Fibroblast of skin of right biceps (primary cell): ENCODE measurements at places on chromosomes 2 and 18.

GRCh38 chr18:10500038-10500437 is 25.8 kb upstream of the NAPG start:
- DNase-seq = no peak

- DNase-seq = no peak
Measured at GRCh38 chr2:134089454-134089853, 164.4 kb upstream of the MGAT5 start.

DNA sequence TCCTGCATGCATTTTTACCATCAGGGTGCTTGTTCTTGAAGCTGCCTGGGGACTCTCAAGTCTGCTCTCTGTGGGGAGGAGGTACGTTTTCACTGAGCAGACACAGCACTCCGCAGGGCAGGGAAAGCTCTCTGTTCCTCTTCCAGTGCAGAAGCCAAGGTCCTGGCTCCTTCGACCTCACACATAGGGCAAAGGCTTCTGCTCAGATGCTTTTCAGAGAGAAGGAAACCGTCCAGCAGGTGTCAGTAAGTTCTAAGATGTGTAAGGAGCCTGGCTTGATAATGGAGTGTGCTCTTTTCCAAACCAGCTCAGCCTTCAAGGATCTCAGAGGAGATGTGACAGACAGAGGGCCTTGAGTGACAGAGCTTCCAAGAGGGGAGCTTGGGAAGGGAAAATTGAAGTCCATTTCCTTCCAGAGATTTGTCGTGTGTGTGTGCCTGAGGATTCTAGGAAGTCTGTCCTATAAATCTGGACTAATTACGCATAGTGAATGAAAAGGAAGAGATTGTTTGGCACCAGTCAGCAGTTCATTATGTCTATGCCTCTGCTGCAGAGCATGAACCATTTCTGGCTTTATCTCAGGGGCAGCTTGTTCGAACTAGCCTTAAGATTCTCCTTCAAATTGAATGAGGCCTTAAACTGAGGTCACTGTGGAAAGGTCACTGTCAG is 67.3 kb upstream of the UPP2 start:
- DNase-seq = peak; percentile 48

GRCh38 chr2:71277536-71278103 is 50.7 kb upstream of the PAIP2B start:
- peak; percentile 12 for DNase-seq

- no peak for DNase-seq
Measured at GRCh38 chr2:4995466-4995865, 696.7 kb upstream of the SOX11 start.

DNA sequence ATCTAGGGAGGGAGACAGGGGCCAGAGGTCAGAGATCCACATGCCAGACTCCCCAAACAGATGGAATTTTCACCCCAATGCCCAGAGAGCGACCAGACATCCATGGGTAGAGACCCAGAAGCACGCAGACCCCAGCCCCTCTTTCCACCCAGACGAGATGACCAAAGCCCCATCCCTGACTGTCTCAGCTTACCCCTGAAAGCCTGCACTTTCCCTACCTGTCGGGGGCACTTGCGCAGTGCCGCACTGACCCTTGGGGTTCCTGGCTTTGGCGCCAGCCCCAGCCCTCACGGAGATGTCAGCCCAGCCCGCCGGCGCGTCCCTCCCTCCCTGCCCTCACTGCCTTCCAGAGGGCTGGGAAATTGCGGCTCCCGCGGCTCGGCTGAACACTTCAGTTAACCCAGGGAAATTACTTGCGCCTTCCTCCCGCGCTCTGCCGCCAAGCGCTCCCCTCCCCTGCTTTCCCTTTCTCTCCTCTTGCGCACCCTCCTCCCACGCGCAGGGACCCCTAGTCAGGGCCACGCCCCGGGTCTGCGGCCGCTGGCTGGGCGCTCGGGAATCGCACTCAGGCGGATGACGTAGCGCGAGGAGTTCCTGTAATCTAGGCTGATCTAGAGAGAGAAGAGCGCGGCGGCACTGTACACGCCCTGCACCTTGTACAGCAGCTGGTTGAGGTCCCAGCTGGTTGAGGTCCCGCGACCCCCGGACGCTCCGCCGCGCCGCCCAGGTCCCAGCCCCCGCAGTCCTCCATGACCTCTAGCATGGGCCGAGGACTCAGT is 12.0 kb downstream of the ALPG start:
- peak; percentile 8 for DNase-seq

GRCh38 chr18:43141208-43141607 is 25.7 kb upstream of the RIT2 start:
- DNase-seq = no peak

- peak; percentile 72 for DNase-seq
Measured at GRCh38 chr18:48326901-48327675, 82.1 kb downstream of the ZBTB7C start.

- peak; percentile 16 for DNase-seq
Measured at GRCh38 chr18:58051765-58052460, 7.9 kb downstream of the NEDD4L start.

DNA sequence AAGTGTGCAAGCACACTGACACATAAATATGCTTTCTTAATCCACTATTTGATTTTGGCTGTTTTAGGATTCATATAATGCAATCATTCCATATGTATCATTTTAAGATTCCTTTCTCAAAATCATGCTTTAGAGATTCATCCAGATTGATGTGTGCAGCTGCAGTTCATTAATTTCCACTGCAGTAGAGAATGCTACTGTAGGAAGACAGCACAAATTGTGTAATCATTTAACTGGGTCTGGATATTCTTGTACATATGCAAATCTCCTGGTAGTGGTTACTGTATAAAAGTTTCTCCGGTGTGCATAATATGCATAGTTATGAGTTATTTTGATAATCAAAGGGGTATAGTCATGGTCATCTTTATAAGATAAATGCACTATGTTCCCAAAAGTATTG is 502.5 kb upstream of the ACVR2A start:
- peak; percentile 2 for DNase-seq

- no peak for DNase-seq
Measured at GRCh38 chr18:27094621-27095020, 90.5 kb downstream of the CHST9 start.

- peak; percentile 40 for DNase-seq
Measured at GRCh38 chr2:217107480-217107879, 247.6 kb upstream of the TNP1 start.

DNA sequence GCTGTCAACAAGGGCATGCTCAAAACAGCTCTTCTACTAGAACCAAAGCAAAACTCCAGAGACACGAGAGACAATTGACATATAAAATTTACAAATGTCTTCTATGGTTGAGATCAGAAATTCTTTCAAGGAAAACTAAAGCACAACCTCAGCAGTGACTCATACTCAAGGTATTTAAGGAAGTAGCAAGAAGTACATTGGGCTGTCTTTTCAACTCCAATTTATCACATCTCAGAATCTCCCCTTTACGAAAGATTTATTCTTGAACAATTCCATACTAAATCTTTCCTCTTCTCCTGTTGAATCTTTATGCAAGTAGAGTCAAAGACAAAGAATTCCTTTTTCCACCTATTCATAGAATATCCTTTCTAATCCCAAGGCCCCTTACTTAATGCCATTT is 324.0 kb downstream of the IRS1 start:
- peak; percentile 87 for DNase-seq

DNA sequence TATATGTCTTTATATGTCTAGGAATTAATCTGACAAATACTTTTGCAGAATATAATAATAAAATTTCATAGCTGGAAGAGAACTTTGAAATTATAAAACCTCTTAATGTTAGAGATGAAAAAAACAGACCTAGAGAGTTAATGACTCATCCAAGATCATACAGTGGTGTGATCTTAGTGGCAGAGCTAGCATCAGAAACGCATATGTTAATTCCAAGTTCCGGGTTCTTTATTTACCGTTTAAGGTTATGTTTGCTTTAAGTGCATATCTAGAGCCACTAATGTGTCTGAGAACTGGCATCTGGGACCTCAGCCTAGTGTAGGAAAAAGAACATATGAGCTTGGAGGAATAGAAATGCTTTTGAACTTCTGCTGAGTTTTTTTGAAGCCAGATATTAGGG is 24.3 kb downstream of the CERS6 start:
- no peak for DNase-seq

GRCh38 chr2:237294460-237294859 is 119.5 kb downstream of the COL6A3 start:
- peak; percentile 67 for DNase-seq

- no peak for DNase-seq
Measured at GRCh38 chr2:95284886-95285541, 10.8 kb downstream of the PROM2 start.

DNA sequence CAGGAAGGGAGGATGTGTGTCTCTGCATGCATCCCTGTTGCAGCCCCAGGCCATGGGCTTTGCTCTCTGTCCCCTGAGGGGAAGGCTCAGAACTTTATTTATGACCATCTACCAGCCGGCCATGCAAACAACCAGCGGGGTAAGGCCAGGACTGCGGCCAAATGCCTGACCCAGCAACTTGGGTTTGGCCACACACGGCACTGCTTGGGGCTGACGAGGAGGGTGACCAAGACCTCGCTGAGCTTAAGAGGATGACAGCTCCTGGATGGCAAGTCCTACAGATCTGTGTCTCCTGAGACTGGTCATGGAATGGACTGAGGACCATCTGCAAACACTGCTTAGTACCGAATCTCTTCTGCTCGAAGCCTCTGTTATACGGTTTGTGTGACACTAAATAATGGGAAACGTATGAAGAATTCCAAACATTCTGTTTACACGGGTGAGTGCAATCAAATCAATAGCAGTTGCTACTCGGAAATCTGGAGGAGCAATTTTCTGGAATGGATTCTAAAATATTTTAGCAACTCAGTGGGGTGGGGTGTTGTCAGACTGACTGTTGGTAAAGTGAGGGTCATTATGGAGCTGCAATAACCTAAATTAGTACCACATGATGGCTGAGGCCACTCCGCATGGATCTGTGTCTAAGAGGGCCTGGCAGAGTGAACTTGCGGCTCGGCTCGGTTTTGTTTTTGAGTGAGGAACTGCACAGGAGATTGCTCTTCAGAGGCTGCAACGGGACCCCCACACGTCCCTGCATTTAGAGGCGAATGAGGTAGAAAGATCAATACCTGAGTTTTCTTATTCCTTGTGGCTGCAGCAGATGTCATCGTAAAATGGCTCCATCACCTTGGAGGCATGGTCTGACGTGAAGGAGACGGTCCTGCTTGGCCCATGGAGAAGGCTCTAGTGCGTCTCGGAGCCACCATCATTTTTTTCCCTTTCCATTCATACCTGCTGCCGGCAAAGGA is 26.6 kb downstream of the TMEM18 start:
- DNase-seq = peak; percentile 38

DNA sequence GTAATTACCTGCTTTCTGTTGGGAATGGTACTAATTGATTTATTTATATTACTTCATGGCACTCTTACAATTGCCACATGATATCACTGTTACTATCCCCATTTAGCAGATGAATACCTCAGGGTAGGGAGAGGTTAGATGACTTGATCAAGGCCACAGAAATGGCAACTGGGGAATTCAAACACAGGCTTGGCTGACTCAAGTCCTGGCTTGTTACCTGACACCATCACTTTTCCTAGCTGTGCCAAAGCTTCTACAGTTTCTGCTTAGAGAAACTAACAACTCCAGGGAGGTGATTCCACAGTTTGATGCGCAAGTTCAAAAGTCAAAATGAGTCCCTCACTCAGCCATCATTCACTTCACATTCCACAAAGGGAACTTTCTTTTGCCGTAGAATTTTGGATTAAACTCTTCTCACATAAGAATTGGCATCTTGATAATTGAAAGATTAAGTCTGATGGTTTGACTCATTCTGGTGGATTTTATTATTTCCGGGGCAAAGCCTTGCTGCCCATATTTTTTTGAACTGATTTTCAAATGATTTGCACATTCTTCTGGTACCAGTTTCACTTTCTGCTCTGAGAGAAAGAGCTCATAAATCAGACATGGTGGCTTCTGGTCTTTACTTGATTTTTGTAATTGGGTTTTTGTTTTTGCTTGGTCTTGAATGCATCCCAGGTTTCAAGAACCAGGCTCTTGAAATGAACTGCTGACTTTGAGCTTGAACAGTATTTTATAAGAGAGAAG is 656.8 kb downstream of the BCL11A start:
- DNase-seq = no peak

DNA sequence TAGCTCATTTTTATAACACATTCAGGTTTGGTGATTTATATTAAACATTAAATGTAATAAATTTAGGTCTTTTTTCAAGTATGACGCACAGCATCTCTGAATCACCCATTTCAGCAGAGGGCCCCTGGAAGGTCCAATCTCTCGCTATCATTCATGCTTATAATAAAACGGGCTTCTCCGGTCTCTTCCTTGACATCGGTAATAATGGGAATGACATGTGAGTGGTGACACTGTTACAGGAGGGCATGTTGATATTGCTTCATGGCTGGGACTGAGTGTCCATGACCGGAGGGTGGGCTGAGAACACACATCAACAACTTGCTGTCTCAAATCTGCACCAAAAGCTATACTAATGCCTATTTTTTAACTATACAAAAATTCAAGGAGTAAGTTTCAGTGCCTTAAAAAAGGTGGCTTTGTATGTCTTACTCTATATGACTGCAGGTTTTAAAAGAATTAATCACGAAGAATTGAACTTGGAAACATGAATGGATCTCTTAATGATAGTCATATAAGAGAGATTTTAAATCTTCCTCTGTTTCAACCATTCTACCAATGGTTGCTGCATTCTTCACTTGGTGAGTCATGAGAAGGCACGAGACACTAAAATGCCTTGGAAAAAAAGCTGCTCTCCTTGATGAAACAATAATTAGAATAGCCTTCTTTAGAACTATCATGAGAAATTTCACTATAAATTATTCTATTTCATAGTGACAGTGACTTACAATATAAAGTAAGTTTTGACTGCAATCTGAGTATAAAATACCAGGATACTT is 101.9 kb upstream of the NRP2 start:
- DNase-seq = peak; percentile 66

DNA sequence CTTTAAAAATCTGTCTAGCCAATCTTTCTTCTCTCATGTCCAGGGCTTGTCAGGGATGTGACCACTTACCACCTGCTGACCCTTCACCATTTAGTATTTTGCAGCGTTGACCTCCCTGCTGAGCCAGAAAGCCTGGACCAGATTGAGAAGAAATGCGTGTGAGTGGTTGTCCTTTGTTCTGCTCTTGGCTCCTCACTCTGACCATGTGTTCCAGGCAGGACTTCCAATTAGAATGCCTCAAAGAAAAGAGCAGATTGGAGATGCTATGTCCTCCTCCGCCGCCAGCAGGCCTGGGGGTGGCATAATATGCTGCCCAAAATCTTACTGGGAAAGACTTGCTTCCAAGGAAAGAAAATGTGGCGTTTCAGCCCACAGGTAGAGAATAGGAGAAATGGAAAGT is 894.1 kb downstream of the SLC4A3 start:
- DNase-seq = no peak

DNA sequence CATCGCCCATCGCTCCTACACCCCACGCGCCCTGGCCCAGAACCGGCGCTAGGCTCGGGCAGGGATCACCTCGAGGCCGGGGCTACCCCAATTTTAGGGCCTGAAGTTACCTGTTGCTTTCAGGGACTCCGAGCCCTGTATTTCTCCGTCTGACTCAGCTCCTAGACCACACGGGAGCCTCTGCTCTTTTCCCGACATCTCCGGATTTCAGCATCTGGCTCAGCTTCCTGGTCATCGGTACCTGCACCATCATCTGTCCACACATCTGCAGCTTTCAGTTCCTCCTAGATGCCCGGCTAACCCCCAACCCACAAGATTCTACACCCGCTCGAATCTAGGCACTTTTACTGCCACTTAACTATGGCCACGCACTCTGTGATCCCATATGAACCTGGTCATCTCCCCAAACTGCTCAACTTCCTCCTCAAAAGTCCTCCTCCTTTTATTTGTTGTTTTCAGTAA is 12.1 kb upstream of the HMSD start:
- no peak for DNase-seq
